ENCODE measurements at places on chromosomes 2 and 18.

GRCh38 chr2:201697899-201698298, 545 bp downstream of the MPP4 start:
- DNase-seq, result no peak

DNA sequence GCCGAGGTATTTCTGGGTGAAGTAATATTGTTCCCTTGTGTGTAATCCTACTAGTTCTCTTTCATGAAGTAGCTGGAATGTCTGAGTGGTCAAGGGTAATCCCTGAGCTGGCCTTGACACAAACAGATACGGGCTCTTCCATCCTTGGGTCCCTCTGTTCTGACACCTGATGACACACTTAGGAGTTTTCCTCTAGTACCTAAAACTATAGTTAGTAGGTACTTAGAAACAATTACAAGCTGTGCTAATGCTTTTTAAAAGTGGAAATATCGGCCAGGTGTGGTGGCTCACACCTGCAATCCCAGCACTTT, 59.2 kb upstream of the IL1R1 start:
- DNase-seq, result no peak

GRCh38 chr2:65279756-65280155, 52.1 kb downstream of the ACTR2 start:
- DNase-seq, result no peak

DNA sequence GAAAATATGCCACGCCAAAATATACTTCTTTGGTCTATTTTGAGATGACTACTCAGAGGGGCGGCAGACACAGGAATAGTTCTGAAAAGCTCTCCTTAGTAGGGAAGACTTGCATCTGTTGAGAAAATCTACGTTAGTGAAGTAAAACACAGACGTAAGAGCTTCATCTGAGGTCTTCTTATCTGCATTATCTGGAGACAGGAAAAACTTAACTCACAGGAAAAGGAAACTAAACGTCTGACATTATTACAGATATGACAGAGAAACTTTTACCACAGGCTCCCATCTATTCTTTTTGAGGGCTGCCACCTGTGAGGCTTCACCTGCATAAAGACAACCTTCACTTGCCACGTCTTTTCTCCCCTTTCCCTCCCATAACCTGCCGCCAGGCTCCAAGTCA, 1295.7 kb downstream of the LRP1B start:
- no peak for DNase-seq

DNA sequence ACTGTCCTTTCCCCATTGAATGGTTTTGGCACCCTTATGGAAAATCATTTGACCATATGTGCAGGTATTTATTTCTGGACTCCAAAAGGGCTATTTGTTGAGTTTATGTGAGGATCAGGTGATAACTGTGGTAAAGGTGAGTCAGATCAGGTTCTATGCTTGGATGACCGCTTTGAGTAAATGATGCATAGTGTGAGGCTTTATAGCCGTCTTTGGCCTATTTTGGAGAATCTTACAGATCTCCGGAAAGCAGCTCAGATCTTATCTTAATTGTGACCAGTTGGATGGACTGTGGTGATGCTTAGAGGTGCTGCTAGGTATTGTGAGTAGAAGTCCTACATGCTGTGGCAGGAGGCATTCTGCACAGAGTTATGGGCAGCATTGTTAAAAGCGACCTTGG, 126.2 kb downstream of the METTL8 start:
- DNase-seq, result no peak

DNA sequence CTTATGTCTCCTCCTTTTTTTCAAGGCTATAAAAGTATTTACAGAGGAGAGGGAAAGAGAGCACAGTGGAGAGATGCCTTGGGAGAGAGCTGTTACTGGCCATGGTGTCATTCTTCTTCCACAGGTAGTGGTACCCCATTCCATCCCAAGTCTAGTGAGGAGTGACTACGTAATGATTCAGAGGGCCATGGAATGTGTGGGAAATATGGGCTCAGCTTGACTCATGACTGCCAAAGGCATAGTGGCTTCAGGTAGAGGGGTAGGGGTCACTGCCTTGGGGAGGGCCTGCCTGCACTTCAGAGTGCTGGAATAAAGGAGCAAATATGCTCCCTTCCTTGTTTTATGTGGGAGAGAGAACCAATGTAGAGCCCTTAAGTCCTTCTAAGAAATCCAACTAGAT, 620.6 kb downstream of the IRS1 start:
- no peak for DNase-seq

GRCh38 chr18:54736981-54737380, 91.3 kb upstream of the RAB27B start:
- DNase-seq, result no peak

- DNase-seq, result no peak
Measured at GRCh38 chr2:137181370-137181769, 416.0 kb downstream of the THSD7B start.

- DNase-seq, result no peak
Measured at GRCh38 chr2:84519332-84519957, 3.1 kb downstream of the DNAH6 start.

- DNase-seq, result no peak
Measured at GRCh38 chr2:61134141-61134540, 27.8 kb upstream of the C2orf74 start.

DNA sequence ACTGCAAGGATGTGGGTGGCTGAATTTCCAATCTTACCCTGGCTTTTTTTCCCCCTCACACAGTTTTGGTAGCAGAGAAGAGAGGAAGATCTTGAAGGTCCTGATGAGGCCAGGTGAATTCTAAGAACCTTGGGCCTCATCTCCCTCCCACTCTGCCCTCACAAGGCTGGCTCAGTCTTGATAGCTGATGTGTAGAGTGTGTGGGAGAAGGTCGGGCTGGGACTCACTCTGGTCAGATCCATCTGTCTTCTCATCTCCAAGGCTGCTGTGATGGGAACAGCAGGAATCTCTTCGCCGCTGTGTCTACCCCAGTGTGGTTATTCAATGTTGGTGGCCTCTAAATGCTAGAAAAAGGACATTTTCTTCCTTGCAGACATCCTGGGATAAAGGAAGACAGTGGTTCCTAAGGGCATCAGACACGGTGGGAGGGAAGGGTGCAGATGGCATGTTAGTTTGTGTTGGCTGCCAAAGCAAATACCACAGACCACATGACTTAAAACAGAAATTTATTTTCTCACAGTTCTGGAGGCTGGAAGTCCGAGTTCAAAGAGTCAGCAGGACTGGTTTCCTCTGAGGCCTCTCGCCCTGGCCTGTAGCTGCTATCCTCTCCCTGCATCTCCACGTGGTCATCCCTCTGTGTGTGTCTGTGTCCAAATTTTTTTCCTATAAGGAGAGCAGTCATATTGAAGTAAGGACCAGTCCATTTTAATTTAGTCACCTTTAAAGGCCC, 37.6 kb upstream of the MGAT4A start:
- DNase-seq, result no peak

DNA sequence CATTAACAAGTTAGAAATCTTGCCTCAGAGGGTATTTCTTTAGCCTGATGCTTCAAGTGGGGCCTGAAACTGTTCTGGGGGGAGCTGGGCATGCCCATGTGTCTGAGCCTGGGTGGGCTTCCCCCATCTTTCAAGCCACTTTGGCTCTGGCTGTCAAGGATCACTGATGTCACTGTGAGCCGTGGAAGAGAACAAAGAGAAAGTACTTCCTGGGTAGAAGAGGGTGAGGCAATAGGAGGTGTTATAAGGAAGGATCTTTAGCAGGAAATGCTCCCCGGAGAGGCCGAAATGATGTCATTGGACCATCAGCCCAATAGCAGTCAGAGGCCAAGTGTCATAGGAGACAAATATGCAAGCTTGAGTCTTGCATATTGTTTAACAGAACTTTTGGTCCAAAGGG, 228.4 kb upstream of the MEX3C start:
- no peak for DNase-seq

GRCh38 chr2:20766213-20766612, 56.7 kb downstream of the LDAH start:
- no peak for DNase-seq

DNA sequence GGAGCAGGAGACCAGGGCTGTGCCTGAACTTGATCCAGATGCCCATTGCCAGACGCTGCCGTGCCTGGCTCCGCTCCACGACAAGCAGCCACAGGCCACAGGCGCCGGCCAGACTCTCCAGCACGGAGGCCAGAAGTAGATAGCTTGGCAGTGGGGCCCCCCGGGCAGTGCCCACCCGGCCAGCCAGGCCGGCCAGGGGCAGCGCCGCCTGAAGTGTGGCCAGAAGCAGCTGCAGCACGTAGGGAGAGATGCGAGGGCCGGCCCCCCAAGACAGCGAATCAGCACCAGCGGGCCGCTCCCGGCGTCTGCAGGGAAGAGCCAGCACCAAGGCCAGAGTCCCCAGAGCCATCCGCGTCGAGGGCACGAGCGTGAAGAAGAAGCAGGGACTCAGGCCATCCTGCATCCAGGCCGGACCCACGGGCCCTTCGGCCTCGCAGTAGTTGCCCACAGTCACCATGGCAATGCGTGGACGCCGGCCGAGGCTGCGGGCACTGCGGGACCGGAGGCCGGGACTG, 484 bp downstream of the ABCB6 start:
- DNase-seq, result no peak

- DNase-seq, result no peak
Measured at GRCh38 chr2:4174796-4175195, 471.4 kb downstream of the DCDC2C start.

DNA sequence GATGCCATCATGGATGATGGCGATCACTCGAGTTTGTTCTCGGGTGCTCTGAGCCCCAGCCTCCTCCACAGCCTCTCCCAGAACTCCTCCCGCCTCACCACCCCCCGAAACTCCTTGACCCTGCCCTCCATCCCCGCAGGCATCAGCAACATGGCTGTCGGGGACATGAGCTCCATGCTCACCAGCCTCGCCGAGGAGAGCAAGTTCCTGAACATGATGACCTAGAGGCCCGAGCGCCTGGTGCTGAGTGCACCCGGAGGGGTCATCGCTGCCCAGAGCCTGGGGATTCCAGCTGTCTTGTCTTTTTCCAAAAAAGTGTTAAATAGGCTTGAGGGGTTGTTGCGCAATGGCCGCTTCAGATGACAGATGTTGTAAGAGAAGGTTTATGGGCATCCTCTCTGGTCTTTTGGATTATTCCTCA, 254.8 kb downstream of the GLI2 start:
- DNase-seq, result no peak

DNA sequence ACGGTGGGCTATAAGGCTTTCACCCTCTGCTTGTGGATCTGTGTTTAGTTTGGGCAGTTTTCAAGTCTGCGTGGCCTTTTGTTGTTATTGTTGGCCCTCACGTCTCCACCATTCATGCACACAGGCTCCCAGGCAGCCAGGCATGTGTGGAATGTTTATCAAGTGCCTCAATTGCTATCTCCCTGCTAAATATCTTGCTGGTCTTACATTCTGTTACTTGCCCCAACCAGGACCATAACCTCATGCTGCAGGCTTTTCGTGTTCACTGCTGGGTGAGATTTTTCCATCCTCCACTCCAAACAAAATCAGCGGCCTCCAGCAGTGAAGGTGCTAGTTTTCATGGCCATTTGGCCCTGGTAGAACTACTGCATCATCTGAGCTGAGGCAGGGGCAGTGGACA, 63.0 kb upstream of the DSC1 start:
- no peak for DNase-seq

DNA sequence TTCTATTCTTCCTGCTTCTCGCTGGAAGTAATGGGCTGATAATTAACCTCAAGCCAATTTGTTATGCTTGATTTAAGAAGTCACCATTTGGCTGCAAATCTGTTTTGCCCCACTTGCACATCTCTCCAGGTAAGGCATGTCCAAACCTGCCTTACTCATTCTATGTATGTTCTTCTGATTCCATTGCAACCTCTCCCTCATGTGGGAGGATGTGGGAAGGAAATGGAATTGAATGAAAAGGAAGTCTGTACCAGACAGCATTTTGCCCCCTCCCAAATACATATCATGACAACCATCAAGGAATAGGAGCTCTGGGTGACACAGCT, 131.7 kb downstream of the NRP2 start:
- no peak for DNase-seq

DNA sequence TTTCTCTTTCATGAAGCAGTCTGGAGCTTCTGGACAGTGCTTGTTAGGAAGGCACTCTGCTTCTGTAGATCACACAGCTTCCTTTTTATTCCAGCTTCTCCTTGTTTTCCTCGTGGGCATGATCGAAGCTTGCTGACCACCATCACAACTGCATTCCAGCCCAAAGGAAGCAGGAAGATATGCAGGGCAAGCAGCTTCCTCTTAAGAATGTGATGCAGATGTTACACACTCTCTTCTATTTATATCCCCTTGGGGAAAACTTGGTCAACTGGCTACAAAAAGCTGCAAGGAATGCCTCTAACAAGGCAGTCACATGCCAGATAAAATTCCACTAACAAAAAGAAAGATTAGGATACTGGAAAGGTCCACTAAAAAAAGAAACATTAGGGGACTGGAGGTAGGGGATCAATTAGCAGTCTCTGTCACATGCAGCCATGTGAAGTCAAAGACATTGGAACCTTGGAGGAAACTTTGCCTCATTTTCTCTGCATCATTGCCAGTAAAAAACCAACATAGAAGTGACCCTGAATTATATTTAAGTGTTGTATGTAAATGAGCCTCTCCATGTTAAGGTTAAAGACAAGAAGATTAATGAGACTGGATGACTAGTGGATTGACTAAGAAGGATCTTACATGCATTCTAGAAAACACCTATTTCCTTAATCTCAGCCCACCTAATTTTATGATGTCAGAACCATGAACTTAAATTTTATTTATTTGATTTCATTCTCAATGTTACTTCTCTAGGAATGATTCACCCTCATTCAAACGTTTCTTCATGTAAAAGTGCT, 98.3 kb downstream of the NAB1 start:
- no peak for DNase-seq

GRCh38 chr2:120958623-120959366, 223.1 kb downstream of the GLI2 start:
- DNase-seq, result no peak

DNA sequence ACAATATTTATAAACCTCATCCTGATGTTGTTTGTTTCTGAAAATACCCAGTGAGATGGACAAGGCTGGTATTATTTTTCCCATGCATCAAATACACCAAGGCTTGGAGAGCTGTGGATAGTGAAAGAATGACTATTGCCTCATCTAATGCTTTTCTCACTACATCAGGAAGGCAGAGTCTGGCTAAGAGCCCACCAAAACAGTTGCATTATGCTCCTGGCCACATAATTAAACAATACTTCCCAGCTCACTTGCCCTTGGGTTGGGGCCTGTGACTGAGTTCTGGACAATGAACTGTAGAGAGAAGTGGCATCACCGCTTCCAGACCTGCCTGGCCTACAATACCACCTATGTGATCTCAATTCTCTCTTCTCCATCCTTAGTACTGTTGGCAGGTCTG, 46.4 kb upstream of the REEP1 start:
- DNase-seq, result no peak

DNA sequence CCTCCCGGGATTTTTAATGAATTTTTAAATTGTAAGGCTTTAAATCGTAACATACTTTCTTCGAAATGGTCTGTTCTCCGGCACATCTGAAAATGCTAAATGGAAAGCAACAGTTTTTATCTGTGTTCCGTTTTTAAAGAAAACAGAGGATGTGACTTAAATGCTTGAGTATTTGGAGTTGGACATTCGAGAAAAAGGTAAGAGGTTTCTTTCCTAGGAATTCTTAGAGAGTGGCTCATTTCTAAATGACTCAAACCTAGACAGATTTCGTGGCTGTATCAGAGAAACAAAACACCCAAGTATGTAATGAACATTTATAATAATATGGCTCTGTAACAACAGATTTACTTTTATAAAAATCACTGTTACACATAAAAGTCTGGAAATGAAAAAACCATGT, 177.6 kb upstream of the CCDC68 start:
- no peak for DNase-seq
